Stimulated activated CD4-positive, alpha-beta T cell treated with anti-CD3 and anti-CD28 coated beads, TNF-alpha, amount 100 ng/mL, for 24 hours (primary cell): ENCODE measurements at places on chromosomes 2 and 18.

DNA sequence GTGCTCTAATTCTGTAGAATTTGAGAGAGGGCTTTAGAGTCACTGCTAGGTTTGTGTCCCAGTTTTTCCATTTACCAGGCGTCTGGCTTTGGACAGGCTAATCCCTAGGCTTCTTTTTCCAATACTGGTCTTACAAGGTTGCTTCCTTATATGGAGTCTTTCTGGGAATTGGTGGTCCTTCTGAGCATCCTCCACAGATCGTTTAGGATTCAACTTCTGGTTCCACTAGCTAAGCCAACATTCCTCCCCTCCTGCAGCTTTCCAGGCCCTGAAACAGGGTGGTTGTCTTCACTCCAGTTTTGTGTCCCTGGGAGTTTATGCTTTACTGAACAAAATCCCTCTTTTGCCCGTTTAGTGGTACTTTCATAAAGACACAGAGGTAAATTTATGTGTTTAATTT, 170.6 kb downstream of the CERS6 start:
- no peak for DNase-seq

DNA sequence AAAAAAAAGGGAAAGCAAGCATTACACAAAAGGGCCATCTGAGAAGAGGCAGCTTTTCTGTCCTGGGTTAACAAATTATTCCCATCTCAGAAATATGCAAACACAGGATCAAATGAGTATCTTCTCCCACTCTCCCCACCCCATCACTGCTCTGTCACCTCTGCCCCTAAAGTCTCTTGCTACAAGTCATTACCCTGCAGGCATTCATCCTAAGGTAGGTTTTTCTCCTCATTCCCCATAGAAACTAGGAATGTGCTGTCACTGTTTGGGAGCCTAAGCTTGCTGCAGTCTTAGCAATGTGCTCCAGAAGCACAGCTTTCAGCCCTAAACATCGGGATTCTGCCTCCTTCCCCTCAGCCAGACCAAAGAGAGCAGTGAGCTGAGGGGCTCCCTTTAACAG, 3.6 kb downstream of the LRRTM1 start:
- DNase-seq: no peak

- DNase-seq: no peak
Observed at GRCh38 chr18:13932285-13933025, 17.1 kb upstream of the MC2R start.

DNA sequence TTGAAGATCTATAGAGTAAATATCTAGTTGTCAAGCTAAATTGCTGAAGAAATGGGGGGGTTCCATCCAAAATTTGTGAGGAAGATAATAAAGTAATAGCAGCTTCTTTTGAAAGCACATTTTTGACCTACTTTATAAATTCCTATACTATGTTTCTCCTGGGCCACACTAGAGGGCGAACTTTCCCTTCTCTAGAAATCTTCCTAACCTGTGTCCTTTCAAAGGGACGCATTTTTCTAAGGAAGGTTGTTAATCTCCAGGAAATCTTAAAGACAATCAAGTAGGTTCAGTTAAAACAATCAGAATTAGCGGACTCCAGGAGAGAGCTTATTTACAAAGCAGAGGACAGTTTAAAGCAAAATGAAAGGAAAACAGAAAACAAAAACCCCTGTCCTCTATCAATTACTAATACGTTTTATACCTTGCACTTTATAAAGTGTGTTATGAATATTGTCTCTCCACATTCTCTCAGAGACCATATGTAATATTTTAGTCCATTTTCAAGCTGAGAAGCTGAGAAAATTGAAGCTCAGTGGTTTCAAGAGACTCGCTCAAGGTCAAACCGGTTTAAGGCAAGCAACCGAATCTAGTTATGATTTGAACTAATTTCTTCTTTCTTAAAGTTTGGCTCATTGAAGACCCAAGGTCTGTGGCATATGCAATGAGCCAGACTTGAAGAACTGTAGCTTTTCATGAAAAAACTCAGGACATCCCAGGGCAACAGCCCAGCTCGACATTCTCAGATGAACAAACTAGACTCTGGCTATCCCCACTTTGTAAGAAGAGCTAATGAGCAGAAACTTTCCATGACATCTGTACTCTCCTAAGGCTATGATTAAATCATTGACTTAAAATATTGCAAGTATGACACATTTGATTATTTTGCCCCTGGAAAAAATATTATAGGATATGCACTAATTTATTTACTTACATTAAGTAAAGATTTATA, 273.6 kb downstream of the PAX3 start:
- DNase-seq: no peak

DNA sequence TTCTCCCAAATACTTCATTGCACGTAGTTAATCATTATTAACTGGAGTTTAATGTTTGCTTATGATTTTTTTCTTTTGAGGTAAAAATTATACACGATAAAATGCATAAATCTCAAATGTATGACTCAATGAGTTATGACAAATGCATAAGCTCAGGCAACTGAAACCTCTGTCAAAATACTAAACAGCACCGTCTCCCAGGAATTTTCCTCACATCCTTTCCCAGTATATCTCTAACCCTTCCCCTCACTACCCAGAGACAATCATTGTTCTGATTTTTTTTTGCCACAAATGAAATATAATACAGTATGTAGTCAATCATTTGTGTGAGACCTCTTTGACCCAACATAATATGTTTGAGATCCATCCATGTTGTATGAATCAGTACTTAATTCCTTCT, 606.5 kb downstream of the CPS1 start:
- DNase-seq: no peak

GRCh38 chr2:235191978-235192377, 240.2 kb downstream of the SH3BP4 start:
- no peak for DNase-seq

GRCh38 chr2:222025881-222026271, 272.9 kb downstream of the PAX3 start:
- DNase-seq: no peak

DNA sequence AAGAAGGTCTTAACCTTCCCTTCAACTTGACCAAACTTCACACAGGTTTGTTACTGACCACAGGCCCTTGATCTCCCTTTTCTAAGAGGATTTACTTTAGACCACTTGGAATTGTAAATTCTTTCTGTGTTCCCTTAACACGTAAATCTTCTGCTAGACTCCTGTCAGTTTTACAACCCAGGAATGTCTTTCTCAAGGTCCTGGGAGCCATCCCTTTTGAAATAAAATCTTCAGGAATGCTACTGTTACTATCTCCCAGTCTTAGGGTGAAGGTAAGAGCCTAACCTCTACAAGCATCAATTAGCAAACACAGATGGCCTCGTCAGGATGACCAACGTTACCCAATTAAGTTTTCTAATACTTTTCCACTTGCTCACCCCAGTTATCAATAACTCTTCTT, 182.7 kb downstream of the NRXN1 start:
- DNase-seq: no peak

DNA sequence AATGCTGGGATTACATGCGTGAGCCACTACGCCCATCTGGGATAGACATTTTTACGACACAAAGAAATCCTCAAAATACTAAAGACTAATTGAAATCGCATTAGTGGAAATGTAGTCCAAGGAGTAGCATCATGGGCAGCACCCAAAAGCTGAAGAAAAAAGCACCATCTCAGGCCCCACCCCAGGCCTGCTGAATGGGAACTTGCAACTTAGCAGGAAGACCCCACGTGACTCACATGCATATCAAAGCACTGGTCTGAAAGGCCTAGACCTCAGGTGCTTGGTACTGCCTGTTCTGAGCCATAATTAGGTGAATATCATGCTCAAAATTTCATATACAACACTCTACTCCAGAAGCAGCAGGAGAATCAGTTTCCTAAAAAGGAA, 28.9 kb downstream of the SPRED2 start:
- no peak for DNase-seq

- DNase-seq: no peak
Observed at GRCh38 chr18:8367217-8367988, 241.8 kb upstream of the RAB12 start.

DNA sequence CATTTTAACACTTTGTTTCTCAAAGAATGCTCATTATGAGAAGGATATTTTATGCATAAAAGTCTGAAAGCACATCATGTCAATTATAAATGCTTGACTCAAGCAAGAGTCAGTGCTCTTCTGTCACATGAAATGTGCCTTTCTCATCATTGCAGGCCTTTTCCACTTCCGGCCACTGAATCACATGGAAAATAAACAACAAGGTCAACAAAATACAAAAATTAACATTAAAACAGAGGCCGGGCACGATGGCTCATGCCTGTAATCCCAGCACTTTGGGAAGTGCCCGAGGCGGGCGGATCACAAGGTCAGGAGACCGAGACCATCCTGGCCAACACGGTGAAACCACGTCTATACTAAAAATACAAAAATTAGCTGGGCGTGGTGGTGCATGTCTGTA, 480.6 kb downstream of the SPAG16 start:
- no peak for DNase-seq

DNA sequence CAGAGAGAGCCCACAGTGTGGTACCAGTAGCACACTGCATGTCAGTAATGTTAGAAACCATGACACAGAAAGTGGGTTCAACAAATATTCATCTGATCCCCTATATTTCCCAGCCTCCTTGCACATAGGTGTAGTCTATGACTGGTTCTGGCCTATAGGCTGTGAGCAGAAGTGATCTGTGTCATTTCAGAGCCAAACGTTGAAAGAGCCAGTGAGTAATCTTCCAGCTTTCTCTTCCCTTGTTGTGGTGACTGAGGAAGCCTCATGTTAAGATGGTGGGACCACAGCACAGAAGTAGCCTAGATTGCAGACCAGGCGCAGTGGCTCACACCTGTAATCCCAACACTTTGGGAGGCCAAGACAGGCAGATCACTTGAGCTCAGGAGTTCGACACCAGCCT, 4.1 kb downstream of the TMEM237 start:
- no peak for DNase-seq

- no peak for DNase-seq
Observed at GRCh38 chr2:33406622-33407021, 69.8 kb upstream of the RASGRP3 start.

- no peak for DNase-seq
Observed at GRCh38 chr2:206562375-206562774, 79.9 kb upstream of the FAM237A start.

DNA sequence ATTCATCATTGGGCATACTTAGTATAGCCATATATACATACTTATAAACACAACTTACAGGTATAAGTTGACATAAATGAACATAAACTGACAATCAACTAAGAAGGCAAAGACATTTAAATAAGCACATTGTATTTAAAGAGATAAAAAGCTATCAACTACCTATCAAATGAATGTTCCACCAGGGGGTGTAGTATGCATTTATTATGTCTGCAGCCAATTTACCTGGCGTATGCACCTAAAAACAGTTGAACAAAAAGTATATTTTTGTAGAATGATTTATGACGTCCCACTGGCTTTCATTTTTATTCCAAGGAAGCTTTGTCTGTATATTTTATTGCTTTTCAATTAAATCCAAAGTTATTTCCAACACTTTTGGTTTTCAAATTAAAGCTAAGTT, 323.5 kb downstream of the AFF3 start:
- no peak for DNase-seq

GRCh38 chr18:45751766-45752165, 27.8 kb downstream of the SLC14A1 start:
- DNase-seq: no peak

DNA sequence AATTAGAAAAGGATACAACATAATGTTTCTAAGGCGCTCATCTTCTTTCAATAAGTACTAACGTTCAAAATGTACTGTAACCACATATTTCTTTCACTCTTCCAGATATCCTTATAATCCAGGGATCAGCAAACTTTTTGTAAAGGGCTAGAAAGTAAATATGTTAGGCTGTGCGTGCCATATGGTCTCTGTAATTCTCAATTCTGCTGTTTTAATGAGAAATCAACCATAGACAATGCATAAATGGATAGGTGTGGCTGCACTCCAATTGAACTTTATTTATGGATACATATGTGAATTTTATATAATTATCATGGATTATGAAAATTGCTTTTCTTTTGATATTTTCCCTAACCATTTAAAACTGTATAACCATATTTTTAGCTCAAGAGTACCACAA, 459.4 kb downstream of the EPHA4 start:
- no peak for DNase-seq

DNA sequence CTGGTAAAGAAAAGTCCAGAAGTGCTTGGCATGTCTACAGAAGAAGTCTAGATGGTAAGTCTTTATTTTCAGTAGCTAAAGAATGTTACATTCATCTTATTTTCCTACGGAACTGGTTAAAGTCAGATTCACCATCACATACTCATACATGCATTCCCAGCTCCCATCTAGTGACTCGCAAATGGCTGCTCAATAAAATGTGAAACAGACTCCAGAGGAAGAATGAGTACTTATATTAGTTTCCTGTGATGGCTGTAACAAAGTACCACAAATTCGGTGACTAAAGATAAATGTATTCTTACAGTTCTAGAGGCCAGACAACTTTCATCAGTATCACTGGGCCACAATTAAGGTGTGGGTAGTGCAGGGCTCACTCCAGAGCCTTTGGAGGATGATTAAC, 797.2 kb downstream of the SATB2 start:
- no peak for DNase-seq

GRCh38 chr18:62033207-62033606, 140.4 kb upstream of the RNF152 start:
- DNase-seq: no peak

DNA sequence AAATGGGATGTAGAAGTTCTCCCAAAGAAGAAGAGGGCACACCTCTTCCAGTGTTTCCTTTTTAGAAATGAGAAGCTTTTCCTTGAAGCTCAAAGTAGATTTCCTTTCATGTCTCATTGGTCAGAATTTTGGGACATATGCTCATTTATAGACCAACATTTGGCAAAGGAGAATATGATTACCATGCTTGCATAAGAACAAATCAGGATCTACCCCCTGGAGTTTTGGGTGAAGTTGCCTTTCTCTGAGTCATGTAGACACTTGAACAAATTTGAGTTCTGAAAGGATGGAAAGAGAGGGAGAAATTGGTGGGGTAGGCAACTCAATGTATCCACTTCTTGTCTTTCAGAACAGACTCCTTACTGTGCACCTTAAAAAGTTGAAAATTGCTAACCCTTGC, 409.0 kb downstream of the SLC4A3 start:
- no peak for DNase-seq

DNA sequence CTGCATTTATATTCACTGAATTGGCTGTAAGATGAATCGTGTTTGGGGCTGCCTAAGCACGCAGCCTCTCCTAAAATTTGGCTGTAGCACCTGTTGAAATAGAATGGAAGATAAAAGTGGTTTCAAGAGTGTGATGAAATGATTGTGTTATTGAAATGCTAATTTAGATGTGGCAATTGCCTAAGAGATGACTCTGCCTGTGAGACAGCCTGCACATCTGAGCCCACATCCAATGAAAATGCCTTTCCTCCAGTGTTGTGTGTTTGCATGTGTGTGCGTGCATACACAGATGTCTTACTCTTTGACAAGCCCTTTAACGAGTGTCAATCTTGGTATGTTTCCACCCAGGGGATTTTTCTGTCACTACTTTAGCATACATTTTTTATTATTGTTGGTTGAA, 346.9 kb downstream of the MEIS1 start:
- no peak for DNase-seq

DNA sequence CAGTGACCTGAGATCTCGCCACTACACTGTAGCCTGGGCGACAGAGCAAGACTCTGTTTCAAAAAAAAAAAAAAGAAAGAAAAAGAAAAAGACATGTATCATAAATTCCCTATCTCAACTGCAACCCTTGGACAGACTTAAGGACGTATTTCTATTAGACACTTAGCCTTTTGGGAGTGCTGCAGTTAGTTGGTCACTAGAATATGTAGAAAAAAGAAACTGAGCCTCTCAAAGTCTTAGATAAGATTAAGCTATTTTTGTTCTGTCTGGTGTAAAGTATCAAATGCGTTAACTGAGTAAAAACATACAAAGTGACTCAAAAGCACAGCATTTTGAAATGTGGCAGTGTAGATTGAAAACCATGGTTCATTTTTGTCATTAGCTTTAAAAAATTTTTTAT, 7.3 kb downstream of the NBEAL1 start:
- DNase-seq: no peak
